ENCODE measurements at places on chromosomes 7 and 10.

GRCh38 chr10:49617121-49618020, 3.5 kb downstream of the CHAT start:
- no peak for DNase-seq

GRCh38 chr7:31794851-31795344, 107.9 kb downstream of the PPP1R17 start:
- no peak for DNase-seq

GRCh38 chr10:58157076-58157766, 110.5 kb downstream of the IPMK start:
- peak; percentile 74 for DNase-seq

GRCh38 chr7:28922624-28923331, 35.4 kb downstream of the TRIL start:
- DNase-seq: peak; percentile 68

- no peak for DNase-seq
Observed at GRCh38 chr7:68492359-68492690, 1106.0 kb upstream of the AUTS2 start.

DNA sequence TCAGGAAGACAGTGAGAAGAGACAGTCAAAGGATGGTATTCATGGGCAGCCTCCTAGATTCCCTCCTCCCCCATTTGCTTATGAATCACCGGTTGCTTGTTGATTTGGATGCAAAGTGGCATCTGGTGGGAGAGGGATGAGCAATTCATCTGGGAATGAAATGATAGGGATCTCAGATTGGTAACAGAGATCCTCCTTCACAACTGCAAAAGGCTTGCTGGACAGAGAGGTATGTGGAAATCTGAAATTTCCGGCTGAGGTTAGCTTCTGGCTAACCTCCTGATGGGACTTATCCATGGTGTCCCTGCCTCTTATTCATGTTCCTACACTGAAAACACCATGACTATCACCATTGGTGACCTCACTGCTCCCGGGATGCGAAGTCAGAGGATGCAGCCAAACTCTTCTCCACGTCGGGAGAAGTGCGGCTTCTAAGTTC, 48.4 kb upstream of the PODXL start:
- no peak for DNase-seq

DNA sequence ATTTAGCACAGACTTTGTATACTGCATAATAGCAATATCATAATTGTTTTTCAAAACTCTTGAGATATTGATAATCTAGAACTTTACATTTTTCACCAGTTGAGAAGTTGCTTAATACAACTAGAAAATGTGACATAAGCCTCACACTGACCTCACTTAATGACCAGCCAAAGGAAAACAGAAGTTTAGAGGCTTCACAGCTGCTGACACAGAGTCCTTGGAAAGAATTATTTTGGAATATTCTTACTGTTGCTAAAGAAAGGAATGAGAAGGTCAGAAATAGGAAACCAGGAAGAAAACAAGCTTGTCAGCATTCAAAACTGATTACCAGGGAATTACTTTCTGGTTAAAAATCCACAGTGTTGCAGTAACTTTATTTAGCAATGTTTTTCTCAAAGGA, 35.5 kb upstream of the WASL start:
- DNase-seq: no peak

DNA sequence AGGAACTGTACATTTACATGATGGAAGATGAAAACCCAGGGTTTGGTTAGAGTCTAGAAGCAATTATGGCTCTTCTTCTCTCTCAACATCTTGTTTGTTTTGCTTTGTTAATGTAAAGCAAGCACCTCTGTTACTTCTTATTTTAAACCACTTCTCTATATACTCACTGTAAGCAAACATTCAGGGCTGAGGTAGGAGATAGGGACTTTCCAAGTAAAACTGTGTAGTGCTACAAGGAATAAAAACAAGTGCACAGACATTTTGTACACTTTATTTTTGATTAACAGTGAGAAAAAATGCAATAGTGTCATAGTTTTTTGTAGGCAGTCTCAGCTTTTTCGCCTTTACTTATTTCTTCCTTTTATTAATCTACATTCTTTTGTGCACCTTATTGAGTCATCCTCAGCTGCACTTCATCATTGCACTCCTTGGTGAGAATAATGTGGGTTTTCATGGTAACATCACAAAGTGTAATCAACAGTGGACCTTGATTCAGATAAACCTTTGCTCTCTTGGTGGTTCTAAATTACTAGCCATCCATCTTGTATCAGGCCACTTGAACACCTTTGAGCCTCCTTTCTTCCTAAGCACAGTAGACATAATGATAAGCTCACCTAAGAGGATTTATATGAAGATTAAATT, 52.9 kb downstream of the ELMO1 start:
- DNase-seq: no peak

DNA sequence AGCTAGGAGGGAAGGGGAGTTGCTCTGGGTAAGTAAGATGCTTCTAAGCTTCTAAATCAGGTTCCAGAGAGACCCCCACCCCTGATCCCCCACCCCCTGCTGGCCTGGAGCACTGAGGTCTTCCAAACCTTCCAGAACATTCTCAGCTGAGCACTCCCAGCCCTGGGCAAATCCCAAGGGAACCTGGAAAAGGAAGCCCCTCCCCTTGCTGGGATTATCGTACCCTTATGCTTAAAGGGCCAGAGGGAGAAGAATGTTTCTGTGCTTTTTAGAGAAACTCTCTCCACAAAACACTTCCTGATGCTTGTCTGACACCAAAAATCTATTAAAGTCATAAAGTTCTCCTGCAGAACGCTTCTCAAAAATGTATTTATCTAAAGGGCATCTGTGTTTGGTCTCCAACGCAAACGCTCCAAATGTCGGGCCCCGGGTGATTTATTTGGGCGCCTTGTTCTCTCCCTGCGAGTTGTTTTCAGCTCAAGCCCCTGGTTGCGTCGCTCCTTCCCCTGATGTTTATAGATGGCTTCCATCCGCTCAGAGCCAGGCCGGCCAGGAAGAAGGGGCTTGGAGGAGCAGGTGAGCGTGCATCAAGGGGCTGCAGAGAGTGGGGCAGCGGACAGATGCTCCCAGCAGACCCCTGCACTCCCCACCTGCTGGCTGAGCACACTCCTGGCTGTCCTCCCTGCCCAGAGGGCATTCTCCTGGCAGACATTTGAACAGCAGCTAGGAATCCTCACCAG, 8.2 kb upstream of the RET start:
- DNase-seq: no peak

DNA sequence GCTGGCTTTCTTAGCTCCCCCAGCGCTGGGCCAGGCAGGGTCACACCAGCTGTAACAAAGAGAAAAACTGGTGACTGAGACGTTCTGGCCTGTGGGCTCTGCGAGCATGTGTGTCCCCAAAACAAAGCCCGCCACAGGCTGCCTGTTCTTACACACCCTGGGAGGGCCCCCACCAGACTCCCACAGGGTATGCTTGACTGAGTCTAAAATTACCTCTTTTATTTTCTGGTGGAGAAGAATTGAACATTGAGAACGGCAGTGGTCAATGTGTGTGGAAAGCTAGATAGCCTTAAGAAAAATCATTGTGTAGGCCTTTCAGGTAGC, 808 bp downstream of the C10orf71 start:
- no peak for DNase-seq

DNA sequence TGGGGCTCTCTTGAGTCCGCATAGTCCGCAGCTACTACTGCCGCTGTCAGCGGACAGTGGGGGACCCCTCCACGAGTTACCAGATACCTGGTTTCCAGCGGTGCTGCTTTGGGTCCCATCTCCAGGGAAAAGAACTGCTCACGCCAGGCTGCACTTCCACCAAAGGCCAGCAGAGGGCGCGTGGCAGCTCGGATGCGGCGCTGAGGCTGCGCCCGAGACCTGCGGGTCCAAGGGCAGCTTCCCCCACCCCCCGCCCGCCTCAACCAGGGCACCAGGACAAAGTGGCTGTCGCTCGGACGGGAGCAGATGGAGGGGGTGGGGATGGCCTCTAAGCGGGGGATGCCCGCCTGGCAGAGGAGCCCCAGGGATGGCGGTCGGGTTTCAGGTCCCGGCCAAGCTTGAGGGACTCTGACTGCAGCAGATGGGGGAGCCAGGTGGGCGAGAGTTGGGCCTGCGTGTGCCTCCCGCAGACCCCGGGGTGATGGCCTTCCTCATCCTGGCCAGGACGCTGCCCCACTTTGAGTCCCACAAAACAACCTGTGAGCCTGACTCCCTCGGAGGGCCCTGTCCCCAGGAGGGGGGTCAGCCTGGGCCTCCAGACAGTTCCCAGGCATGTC, 23.8 kb upstream of the ZNF735 start:
- peak; percentile 9 for DNase-seq

DNA sequence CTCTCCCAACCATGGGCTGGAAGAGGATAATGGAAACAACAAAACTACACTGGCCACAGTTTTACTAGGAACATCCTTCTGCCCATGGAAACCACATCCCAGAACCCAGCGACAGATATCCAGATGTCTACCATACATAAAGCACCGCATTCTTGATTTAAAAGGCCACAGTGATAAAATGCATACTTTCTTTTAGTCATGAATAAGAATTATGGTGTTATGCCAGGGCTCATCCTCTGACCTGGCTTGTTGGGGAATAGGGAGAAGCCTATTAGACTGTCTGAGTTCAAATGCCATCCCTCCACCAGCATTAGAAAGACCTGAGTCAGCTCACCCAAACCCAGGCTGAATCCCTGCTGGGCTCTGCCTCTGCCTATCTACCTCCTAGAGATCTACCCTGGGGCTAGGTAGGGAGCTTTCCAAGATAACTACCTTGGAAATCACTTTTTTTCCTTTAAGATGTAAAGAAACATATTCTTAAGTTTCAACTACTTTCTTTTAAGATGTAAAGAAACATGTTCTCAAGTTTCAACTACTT, 5.2 kb downstream of the ABCA13 start:
- DNase-seq: no peak

DNA sequence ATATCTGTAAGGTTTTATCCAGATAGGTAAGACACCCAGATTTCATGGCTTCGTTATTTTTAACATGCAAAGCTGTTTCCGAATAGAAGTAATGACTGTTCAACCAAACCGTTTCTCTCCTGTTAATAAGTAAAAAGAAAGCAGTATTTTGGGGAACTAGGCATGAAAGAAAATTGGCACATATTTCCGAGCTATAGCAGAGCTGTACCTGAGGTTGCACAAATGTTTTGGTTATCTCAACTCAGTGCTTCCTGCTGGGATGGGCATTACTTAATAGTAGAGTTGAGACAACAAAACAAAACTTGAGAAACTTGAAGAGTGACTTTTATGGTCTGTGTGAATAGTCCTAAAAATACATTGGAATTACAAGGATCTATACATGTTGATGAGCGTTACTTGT, 564.3 kb upstream of the SORCS1 start:
- DNase-seq: no peak

DNA sequence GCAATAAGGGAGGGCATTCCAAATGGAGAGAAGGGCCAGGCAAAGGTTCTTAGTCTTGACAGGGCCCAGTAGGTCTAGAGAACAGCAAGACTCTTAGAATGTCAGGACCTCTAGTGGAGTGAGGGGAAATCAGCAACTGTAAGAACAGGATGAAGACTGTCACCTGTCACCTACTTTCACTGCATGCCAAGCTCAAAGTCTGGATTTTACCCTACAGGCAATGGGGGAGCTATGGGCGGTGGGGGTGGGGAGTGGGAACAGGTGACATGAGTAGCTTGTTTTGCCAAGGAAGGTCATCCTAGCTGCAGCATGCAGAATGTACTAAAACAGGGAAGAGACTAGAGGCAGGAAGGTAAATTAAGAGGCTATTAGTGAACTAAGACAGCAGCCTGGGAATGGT, 18.3 kb downstream of the GOT1 start:
- DNase-seq: no peak

DNA sequence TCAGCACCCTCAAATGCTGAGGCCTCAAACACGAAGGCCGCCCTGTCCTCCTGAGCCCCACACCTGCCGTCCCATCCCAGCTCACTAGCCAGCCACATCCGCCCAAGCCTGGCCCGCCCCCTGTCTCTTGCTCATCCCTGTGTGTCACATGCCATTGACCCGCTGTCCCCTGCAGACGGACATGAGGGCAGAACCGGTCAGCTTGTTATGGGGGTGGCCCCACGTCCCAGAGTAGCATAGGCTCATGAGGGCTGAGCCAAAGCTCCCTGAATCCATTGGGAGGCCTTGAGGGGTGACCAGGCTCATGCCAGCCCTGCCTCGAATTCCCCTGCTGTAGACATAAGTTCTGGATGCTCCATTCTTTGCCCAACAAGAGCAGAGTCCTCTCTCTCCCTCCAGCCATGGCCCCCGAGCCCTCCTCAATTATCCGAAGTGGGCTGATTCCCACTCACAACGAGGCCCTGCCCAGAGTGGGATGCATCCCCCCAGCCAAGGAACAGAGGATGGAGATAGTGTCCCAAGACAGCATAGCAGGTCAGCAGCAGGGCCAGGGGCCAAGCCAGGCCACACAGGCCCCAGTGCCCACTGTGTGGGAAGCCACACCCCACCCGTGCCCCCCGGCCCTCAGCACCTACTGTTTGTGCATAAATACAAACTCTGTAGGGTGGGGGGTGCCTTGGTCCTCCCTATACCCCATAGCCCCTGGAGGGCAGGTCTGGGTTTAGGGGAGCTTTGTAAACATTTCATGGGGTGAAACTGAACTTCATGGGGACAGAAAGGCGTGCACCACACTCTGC, 42.1 kb downstream of the EBF3 start:
- no peak for DNase-seq

- DNase-seq: no peak
Observed at GRCh38 chr7:3730276-3730675, 429.2 kb downstream of the SDK1 start.

GRCh38 chr7:42946627-42946950, 14.4 kb downstream of the MRPL32 start:
- no peak for DNase-seq

DNA sequence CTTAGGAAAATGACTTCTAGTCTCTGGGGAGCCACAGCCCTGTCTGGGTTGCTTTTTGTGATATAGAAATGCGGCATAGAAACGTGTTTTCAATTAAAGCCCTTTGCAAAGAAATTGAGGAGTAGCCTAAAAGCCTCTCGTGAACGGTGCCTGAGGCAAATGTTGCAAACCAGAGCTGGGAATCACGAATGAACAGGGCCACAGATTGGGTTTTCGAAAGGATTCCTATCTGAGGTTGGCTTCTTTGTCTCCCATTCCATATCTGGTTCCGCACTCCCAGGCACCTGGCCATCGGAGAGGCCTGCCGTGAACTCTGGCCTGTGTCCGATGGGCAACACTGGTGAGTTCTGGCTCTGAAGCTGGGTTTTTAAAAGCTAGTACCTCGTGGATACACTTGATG, 221.6 kb downstream of the TCF7L2 start:
- no peak for DNase-seq

GRCh38 chr10:104613406-104613805, 27.7 kb upstream of the SORCS3 start:
- DNase-seq: no peak

DNA sequence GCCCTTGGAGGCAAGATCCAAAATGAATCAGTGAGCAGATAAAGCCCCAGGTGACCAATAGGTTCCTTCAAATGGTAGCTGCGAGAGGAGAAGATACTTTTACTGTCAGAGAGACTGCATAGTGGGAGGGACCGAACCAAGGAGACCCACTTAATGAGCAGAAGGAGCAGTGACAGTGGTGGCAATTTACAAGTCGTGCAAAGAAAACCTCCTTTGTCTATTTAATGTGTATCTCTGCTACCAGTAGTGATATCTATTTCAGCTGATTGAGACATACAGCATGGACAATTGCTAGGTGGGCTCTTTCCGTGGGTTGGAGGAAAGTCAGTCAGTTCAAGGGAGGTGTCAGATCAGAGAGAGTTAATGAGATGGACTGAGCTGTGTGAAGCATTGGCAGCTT, 480.4 kb downstream of the GATA3 start:
- no peak for DNase-seq
